ENCODE measurements at places on chromosomes 1 and 21.
A peak's percentile ranks its signal among the peaks of the same experiment; 100 is the strongest.

DNA sequence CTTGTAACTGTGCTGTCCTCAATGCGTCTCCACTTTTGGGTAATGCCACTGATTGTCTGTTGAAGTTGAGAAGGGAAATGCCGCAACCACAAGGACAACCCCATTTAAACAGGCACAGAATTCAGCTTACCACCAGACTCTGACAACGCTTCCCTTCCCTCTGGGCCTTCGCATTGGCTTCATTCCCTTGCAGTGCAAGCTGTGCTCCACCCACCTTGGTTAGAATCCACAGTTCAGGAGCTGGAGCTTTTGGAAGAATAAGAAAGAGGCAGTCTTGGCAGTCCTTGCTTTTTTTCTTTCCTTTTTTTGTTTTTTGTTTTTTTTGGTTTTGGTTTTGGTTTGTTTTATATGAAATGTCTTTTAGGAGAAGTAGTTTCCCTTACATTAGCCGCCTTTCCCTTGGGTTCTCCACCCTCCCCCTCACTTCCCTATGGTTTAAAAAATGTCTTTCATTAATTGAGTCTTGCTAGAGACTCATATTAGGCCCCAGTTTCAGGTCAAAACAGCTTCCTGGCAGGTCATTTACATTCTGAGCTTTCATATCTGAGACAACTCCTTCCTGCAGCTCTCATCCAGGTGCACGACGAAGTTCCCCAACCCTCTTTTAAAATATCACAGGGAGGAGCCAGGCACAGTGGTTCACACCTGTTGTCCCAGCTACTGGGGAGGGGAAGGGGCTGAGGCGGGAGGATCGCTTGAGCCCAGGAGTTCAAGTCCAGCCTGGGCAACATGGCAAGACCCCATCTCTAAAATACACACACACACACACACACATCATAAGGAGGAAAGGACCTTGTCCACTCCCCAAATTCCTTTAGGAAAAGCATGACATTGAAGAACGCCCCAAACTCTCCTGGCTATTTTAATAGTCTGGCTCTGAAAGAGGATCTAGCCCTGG, 20.7 kb upstream of the LAX1 start:
- no peak for DNase-seq

DNA sequence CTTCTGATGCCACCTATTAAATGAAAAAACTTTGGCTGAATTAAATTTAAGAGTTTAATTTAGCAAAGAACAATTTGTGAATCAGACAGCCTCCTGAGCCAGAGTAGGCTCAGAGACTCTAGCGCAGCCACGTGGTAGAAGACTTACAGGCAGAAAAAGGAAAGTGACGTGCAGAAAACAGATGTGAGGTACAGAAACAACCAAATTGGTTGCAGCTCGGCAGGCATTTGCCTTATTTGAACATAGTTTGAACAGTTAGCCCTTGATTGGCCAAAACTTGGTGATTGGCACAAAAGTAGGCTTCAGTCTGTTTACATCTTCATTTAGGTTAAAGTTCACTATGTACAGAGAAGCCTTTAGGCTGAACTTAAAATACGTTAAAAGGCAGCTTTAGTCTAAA, 22.9 kb downstream of the TCP10L start:
- peak; percentile 24 for DNase-seq

GRCh38 chr1:195481293-195481692, 1126.9 kb downstream of the KCNT2 start:
- DNase-seq = no peak

DNA sequence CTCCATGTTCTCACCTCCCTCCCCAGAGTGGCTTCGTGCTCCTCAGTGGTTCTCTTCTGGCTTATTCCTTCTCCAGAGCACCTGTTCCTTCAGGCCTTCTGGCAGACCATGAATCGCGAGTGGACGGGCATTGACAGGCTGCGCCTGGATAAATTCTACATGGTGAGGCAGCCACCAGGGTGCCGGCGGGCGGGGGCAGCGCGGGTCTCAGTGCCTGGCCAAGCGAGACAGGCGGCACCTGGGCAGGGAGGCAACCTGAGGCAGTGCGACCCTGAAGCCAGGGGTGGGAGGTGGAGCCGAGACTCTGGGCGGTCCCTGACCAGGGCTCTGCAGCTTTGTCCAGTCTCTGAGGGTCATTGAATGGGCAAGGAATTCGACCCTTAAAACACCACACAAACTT, 3.9 kb downstream of the RRP1 start:
- no peak for DNase-seq

DNA sequence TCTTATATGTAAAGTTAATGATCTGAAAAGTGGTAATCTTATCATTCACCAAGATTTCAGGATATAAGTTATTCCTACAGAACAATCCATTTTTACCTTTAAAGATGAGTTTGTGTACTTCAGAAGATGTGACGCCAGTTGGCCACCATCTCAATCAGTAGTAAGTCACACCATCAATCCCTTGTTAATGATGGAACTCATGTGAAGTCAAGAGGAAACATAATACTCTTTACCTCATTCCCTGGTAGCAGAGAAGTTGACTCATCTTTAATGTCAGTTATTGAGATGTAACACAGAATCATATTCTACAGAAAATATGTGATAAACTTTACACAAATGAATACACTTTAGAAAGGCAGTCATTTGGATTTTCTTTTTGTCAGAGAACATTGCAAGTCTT, 38.2 kb downstream of the MRPL39 start:
- no peak for DNase-seq

- DNase-seq = peak; percentile 60
Observed at GRCh38 chr1:218433744-218434143, 88.6 kb downstream of the TGFB2 start.

DNA sequence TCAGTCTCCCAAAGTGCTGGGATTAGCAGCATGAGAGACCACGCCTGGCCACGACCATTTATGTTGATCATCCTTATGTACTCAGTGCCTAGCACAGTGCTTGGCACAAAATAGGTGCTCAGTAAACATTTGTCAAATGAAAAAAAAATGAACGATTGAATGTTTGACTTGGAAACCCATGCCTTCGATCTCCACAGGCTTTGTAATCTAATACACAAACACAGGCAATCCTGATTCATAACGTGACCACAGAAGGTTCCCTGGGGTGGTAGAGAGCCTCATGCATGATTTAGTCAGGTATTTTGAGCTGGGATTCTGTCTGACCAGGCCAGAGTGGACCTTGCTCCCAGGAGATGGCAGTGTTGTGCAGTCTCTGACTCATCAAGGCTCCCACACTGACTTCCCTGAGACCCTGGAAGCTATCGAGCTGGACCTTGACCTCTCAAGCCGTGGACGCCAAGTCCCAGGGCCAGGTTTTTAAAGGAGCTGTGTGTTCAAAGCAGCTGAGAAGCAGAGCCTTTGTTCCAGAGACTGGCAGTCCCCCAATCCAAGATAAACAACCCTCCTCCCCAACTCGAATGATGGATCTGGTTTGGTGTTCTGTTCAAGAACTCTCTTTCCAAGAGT, 81.1 kb downstream of the PGM1 start:
- peak; percentile 62 for DNase-seq

GRCh38 chr21:20661745-20662422, 336.3 kb upstream of the NCAM2 start:
- DNase-seq = no peak

DNA sequence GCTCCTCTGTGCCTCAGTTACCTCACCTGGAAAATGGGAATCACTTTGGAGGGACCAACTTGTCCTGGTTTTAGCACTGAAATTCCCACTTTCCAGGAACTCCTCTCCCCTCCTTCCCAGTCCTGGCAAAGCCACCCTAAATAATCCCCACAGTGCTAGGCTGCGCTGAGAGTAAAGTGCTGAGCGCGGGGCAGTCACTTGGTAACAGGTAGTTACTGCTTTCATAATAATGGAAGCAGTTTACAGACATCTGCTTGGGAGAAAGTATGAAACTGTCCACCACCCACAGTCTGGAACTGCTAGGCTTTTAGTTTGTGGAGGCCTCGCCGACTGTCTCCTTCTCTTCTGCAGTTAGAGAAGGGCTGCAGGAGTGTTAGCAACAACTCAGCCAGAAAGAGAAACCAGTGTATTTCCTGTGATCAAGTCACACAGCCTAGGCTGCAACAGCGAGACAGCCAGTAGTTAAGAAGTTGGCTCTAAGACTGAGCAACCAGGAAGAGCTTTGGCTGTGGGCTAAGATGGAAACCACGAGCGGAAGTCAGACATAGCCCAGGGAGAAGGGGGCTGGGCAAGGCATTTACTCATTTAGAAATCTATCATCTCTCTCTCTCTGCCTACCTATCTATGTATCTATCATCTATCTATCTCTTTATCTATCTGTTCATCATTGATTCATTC, 30.8 kb upstream of the ABCG1 start:
- DNase-seq = no peak

- no peak for DNase-seq
Observed at GRCh38 chr21:37436174-37436573, 69.6 kb downstream of the DYRK1A start.

DNA sequence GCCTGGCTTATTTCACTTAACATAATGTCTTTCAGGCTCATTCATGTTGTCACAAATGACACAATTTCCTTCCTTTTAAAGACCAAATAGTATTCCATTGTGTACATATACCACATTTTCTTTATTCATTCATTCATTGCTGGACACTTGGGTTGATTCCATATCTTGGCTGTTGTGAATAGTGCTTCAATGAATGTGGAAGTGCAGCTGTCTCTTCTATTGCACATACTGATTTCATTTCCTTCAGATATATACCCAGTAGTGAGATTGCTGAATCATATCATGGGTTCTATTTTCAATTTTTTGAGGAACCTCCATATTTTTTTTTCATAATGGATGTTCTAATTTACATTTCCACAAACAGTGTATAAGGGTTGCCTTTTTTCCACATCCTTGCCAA, 38.6 kb upstream of the WLS start:
- no peak for DNase-seq

DNA sequence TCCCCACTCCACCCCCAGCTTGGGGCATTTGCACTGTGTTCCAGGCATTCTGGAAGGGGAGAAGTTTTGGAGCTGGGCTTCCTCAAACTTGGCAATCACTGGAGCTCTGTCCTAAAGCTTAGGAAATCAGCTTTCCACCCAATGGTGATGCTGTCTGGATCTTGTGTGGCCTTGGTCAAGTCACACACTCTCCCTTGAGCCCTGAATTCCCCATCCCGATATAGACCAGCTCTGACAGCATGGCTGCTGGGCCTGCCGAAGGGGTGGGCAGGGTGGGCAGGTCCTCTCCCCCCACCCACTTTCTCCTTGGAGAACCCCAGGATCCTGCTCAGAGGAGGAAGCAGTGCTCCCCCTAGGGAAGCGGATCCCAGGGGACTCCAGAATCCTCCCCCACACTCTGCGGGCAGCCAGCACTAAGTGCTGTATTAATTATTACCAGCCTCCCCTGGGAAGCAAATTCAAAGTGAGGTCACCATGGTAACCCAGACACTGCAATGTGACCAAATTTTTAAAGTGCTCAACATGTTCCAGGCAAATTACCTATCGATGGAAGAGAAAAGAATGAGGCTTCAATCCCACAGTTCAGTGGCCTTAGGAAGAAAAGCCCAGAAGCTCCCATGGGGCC, 21.3 kb upstream of the LDLRAP1 start:
- DNase-seq = no peak

- no peak for DNase-seq
Observed at GRCh38 chr1:58576727-58577653, at the start of gene TACSTD2. TACSTD2 (minus strand) TSS chr1:58577252; CDS start chr1:58577156, 96 bp downstream.

DNA sequence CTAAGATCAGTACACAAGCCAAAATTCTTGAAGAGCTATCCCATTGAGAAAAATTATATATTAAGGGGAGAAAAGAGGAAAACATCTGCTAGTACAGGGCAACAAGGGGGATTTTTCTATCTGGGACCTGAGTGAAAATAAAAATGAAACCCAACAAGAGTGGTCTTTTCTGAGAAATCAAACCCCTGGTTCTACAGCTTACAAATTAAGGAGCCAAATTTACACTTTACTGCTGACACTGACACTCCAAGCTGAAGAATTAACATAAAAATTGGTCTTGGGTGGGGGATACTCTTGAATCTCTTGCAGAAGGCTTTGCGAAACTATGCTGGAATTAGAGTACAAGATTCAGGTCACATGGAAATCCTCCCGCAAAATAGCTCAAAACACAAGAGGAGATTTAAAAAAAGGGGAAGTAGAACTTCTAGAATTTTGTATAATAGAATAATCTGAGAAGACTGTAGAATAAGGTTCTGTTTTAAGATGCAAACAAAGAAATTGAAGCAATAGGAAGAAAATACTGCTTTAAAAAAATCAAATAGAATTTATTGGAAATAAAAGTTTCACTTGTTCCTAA, 32.1 kb upstream of the HSPA13 start:
- DNase-seq = no peak

GRCh38 chr1:78388275-78388674, 102.5 kb upstream of the PTGFR start:
- no peak for DNase-seq

- DNase-seq = no peak
Observed at GRCh38 chr1:110348050-110348449, 8.9 kb downstream of the RBM15 start.

DNA sequence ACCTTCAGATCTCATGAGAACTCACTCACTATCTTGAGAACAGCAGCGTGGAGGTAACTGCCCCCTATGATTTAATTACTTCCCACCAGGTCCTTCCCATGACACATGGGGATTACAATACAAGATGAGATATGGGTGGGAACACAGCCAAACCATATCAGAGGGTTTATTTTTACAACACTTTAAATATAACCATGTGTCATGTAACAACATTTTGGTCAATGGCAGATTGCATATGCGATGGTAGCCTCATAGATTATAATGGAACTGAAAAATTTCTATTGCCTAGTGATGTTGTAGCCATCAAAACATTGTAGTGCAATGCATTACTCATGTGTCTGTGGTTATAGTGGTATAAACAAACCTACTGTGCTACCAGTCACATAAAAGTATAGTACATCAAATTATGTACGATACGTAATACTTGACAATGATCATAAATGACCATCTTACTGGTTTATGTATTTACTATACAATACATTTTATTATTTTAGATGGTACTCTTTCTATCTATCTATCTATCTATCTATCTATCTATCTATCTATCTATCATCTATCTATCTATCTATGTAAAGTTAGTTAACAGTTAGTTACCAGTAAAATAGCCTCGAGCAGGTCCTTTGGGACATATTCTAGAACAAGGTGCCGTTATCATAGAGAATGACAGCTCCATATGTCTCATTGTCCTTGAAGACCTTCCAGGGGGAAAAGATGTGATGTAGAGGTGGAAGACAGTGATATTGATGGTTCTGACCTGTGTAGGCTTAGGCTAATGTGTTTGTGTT, 12.6 kb upstream of the S100B start:
- no peak for DNase-seq

DNA sequence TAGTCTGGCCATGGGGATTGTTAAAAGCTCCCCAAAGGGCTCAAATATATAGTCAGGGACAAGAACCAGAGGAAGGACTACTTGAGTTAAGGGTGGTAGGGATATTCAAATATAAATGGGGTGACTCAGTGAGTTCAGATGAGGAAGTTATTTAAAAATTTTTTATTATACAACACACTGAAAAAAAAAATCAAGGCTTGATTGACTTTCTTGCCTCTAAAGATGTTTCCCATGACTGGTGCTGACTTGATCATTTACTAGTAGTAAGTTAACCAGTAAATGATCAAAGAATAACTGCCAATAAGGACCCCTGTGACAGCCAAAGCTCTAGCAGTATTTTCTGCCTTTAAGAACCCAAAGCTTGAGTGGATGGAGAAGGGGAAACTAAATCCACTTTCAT, 357.6 kb upstream of the NR5A2 start:
- DNase-seq = no peak

GRCh38 chr1:83883979-83884378, 115.0 kb downstream of the TTLL7 start:
- DNase-seq = no peak

All from retinal pigment epithelial cell (primary cell).